ENCODE measurements at places on chromosomes 16 and 17. TPM values are rescaled to one million over a fixed set of nuclear protein-coding genes. Genes with fewer than 3 reads are reported as not detected.

Gene TNFRSF17
- total RNA-seq, result not detected

Gene SYNGR3
- total RNA-seq, result 3.4 TPM

Gene CASKIN2
- 5.4 TPM for total RNA-seq

- no peak for DNase-seq
Observed at GRCh38 chr17:74070998-74071679, 132.3 kb upstream of the RPL38 start.

- DNase-seq, result peak; percentile 66
Observed at GRCh38 chr16:66899945-66900710, 18.6 kb downstream of the CDH16 start.

DNA sequence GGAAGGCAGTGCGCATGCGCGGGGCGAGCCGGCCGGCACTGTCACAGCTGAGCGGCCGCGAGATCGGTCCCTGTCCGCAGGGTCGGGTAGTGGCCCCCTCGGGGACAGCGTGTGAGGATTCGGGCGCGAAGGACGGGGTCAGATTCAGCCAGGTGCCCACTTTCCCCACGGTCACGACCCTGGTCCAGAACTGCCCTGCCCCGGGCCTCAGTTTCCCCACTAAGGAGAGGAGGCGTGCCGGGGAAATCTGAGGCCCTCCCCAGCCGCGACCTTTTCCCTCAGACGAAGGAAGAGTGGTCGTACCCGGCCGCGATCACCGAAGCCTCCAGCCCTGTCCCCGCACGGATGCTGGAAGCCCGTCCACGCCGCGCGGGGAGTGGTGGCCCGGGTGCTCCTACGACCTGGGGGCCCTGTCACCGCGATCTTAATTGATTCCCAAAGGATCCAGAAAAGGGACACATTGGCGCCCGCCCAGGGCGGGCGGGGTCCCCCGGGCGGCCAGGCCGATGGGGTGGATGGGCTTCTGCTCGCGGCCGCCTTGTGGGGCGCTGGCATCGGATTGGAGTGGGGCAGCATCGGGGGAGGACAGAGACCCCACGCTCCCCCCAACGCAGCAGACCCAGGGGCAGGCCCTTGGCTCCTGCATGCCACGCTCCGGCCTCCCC is 57.7 kb downstream of the SRL start:
- DNase-seq, result no peak

DNA sequence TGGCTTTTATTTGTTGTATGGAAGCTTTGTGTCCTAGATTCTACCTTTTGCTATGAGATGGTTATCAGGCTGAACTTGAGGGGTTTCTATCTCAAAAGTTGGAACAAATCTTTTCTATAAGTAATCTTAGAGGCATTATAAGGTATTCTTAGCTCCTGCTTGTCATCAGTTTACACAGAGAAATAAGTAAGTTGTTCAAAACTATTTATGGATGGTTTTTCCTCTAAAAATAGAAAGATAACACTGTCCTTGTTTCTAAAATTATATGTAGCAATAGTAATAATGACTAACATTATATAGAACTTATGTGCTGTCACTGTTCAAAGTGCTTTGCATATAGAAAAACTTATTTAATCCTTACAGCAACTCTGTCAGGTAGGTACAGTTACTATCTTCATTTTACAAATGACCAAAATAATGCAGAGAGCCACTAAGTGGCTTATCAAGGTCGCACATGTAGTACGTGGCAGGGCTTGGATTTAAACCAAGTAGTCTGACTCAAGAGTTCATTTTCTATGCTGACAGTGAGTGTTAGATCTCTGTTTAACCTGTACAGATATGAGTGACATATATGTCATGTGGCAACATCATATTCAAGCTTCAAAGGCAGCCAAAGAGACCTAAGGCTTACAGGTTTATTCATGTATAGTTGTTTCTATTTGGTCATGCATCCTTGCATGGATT is 59.0 kb downstream of the PHKB start:
- DNase-seq, result no peak

Measured in H4 (cell line).